ENCODE measurements at places on chromosomes 1 and 21. TPM values are rescaled to one million over a fixed set of nuclear protein-coding genes. Genes with fewer than 3 reads are reported as not detected.
A peak's percentile ranks its signal among the peaks of the same experiment; 100 is the strongest.

DNA sequence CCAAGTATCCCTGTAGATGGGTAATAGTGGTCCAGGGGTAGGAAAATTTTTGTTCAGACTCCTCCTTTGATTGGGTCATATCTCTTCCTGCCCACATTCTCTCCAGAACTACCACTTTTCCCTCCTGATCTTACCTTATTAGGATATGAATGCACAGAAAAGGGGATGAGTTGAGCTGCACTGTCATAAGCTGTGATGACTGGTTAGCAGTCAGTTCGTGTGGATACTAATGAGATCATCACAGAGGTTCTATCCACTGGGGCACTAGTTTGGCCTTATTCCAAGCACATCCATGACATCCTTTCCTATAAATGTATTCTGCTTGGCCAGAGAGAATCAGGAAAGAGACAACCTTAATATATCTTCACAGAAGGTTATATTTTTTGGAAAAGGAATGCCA, 22.1 kb upstream of the TBX15 start:
- peak; percentile 21 for DNase-seq

- no peak for DNase-seq
Measured at GRCh38 chr21:33197496-33197895, 32.2 kb upstream of the IFNAR2 start.

- DNase-seq: no peak
Measured at GRCh38 chr1:56496821-56497772, 82.3 kb downstream of the PLPP3 start.

- no peak for DNase-seq
Measured at GRCh38 chr1:41589395-41589794, 104.9 kb upstream of the EDN2 start.

DNA sequence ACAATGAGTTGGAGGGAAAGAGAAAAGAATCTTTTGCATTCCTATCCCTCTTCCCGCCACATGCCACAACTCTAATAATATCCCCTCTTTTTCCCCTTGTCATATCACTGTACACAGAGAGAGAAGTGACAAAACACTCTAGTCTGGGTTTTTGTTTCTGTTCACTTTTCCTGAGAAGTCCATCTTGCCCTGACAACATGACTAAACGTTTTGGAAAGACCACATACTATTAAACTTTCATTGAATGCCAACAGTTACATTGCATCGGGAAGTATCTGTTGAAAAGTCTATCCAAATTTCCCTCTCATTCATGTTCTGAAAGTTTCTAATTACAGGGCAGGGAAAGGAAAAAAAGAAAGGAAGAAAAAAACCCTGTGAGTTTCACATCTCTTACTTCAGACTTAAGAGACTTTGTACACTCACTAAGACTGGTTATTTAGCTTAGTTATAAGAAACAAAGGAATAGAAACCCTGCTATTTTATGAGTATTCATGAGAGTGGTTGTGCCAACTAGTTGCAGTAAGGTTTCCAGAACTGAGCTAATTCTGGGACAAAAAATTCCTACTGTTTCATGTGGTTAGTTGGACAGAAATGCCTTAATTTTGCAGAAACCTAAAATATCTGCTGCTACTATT, 16.9 kb downstream of the PLA2G4A start:
- DNase-seq: no peak

GRCh38 chr1:68231627-68232288, 565 bp downstream of the WLS start:
- no peak for DNase-seq

LPAR3 gene
- total RNA-seq: 37.1 TPM

DNA sequence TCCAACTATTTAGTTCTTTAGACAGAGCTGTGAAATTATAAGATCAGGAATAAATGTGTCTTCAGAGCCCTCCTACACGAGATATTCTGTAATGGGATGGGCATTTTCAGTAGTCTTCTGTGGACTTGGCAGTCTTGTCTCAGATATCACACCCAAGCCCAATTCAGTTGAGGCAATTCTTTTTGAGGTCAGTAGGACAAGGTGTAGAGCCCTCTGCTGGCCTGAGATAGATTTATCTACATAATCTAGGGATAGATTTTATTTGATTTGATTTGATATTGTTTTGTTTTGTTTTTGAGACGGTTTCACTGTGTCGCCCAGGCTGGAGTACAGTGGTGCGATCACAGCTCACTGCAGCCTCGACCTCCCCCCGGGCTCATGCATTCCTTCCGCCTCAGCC, 77.5 kb downstream of the FMN2 start:
- DNase-seq: no peak

SNAPIN gene
- total RNA-seq: 59.5 TPM

GRCh38 chr1:98766255-98766654, 104.7 kb downstream of the SNX7 start:
- DNase-seq: no peak

CHRM3 gene
- total RNA-seq: 1.0 TPM

GRCh38 chr1:219302697-219303096, 129.0 kb downstream of the LYPLAL1 start:
- DNase-seq: no peak

DNA sequence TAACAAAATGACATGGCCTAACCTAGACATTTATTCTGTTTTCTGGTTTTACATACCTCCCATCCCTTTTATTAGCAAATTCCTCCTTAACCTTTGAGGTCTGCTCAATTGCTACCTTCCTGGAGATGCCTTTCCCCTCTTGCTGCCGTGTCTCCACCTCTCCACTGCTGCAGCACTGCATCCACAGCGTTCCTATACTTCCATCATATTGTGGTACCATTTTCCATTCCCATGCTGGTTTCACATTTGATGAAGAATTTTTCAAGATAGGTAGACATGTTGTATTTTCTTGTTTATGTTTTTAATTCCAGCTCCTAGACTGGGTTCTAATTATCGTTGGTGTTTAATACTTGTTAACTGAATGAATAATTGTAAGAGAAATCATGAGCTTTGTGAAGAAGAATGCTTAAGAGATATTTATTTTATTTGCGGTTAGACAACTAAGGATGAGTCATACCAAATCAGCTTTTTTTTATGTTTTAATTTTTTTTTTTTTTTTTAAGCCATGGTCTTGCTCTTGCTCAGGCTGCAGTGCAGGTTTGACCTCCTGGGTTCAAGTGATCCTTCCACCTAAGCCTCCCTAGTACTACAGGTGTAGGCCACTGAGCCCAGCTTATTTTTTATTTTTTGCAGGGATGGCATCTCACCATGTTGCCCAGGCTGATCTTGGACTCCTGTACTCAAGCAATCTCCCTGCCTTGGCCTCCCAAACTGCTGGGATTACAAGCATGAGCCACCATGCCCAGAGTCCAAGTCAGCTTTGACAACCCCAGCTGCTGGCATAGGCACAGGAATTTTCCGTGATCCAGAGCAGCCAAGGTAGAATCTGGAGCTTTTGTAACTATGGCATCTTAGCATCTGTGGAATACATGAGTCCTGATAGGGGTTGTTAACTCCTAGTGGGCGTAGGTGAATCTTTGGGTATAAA, 44.0 kb downstream of the ATP6V1G3 start:
- peak; percentile 81 for DNase-seq

PCP4L1 gene
- 0.26 TPM for total RNA-seq

DNA sequence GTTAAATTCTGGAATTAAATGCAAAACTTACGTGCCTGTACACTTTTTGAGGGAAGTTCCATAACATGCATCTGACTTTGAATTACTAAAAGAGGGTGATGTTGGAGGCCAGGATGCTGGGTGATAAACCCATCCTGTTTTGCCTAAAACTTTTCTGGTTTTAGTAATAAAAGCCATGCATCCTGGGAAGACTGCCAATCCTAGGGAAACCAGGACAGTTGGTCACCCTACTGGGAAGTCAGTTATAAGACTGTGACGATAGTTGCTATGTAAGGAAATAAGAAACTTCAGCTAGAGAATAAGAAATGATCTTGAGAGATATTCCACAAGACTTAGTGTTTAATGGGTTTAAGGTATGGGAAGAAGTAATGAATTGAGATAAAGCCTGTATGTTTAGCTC, 336.6 kb upstream of the LYPLAL1 start:
- DNase-seq: no peak

DNASE2B gene
- total RNA-seq: not detected

- no peak for DNase-seq
Measured at GRCh38 chr1:18249631-18250030, 142.0 kb downstream of the IGSF21 start.

Data from bronchial epithelial cell (primary cell).